Thoracic aorta (tissue), 2 donors: ENCODE measurements at places on chromosomes 16 and 17. TPM values are rescaled to one million over a fixed set of nuclear protein-coding genes. Genes with fewer than 3 reads are reported as not detected.

DNA sequence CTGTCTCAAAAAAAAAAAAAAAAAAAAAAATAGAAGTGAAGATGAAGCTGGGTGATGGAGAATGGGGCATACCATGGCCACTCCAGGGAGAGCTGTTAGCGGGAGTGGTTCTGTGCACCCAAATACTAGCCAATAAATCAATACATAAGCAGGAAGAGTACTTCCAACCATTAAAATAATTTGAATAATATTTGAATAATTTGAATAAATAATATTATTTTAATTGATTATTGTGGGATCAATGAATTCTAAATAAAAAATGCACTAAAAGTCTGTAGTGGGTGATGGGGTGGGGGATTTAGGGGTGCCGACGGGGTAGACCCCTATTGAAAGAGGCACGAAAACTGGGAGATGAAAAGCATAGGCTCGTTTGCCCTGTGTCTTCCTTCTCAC lies 41.4 kb upstream of the CMIP start:
- DNase-seq: no peak

DNA sequence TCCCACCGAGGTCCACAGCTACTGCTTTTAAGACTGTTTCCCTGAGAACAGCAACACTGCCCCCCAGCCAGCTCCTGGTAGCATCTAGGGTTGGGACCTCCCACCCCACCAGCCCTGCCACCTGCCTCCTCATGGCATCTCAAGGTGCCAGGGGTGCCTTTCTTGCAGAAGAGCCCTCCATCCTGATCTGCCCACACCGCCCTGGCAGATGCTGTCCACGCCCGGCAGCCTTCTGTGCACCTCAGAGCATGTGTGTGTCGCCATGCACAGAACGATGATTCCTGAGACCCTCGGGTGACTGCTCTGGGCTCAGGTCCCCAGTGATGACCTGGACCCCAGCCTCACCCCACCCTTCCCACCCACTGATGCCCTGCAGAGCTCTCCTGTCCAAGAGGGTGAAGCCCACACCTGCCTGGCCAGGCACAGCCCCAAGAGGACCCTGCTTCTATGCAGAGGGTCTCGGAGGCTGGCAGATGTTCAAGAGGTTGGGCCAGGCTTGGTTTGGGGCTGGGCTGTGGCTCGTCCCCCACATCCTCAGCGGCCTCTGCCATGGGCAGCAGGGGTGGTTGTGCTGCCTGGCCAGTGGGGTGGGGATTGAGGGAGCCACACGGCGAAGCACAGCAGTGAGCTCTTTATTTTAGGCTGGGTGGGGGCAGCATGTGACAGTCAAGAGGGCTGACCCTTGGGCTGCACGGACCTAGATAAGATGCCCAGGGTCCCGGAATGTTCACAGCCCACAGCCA lies 5.2 kb upstream of the SPATA2L start:
- DNase-seq: no peak

FMNL1 gene
- total RNA-seq: 31.4 TPM

DPEP1 gene
- total RNA-seq: not detected

SLC35G6 gene
- not detected for total RNA-seq

TBC1D3H gene
- not detected for total RNA-seq

BIRC5 gene
- total RNA-seq: 4.2 TPM

GRCh38 chr17:8359769-8360168 lies 16.7 kb downstream of the KRABD2 start:
- DNase-seq: no peak

- no peak for DNase-seq
Measured at GRCh38 chr17:65170839-65171238, 33.7 kb downstream of the RGS9 start.

ACSM2B gene
- not detected for total RNA-seq

MPV17L gene
- total RNA-seq: 8.2 TPM

DNA sequence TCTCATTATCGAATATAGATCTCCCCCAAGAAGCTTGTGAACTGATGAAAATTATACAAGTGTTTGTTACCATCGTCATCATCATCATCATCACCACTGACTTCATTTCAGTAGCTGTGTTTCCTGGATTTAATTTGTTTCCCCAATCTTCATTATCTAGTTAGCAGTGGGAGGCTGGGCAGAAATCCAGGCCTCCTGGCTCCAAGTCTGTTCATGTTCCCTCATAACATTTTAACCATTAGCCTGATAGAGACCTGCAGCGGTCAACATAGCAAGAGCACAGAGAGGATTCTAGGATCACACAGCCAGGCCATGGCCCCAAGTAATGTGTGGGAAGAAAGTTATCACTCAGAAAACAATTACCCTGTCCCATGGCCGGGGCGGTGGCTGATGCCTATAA lies 526.2 kb upstream of the CDH11 start:
- no peak for DNase-seq

DNA sequence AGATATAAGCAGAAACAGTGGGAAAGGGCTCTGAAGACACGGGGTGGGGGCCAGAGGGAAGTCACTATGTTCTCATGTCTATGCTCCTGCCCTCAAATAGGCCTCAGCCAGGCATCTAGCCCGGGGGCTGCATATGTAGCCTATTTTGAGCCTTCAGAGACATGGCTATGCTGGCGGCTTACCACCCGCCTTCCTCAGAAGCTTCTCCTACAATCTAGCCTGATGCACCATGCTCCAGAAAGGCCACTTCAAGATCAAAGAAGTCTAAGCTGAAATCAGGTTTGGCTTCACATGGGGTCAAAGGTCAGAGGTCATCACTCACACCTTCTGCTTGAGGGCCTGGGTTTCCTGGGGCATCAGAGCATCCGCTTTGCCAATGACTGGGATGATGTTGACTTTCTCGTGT lies 1.6 kb downstream of the SEPTIN1 start:
- DNase-seq: no peak

E2F4 gene
- 96.4 TPM for total RNA-seq

DNA sequence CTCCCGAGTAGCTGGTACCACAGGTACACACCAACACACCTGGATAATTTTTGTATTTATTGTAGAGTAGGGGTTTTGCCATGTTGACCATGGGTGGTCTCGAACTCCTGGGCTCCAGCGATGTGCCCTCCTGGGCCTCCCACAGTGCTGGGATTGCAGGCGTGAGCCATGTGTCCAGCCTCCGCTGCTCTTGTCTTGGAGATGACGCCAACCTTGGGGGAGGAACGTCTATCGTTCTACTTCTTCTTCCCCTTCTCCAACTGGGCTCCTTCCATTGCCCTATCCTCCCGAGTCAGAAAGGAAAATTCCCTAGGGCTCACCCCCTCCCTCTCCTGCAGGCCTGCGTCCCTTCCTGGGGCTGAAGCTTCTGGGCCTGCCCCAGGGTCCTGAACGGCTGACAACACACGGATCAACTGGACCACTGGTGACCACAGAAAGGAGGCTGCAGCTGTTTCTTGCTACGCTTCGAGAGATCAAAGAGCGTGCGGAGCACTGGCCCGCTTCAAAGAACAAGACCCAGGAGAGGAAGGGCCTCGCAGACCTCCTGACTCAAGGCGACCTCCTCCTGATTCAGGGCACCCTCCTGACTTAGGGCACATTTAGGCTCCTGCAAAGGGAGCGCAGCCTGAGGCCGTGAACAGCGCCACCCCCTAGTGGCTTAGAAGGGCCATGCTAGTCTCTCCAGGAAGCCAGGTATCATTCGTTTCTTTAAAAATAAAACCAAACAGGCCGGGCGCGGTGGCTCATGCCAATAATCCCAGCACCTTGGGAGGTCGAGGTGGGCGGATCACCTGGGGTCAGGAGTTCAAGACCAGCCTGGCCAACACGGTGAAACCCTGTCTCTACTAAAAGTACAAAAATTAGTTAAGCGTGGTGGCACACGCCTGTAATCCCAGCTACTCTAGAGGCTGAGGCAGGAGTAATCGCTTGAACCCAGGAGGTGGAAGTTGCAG lies 48.5 kb upstream of the HELZ start:
- DNase-seq: no peak

GRCh38 chr16:1781758-1782407 lies 488 bp downstream of the SPSB3 start:
- no peak for DNase-seq

MYOCD gene
- total RNA-seq: 102 TPM

- no peak for DNase-seq
Measured at GRCh38 chr16:50974438-50975036, 176.5 kb downstream of the SALL1 start.

- DNase-seq: no peak
Measured at GRCh38 chr16:57146735-57147134, 39.1 kb downstream of the PSME3IP1 start.

- no peak for DNase-seq
Measured at GRCh38 chr17:47741793-47742145, 8.7 kb downstream of the TBX21 start.

DNA sequence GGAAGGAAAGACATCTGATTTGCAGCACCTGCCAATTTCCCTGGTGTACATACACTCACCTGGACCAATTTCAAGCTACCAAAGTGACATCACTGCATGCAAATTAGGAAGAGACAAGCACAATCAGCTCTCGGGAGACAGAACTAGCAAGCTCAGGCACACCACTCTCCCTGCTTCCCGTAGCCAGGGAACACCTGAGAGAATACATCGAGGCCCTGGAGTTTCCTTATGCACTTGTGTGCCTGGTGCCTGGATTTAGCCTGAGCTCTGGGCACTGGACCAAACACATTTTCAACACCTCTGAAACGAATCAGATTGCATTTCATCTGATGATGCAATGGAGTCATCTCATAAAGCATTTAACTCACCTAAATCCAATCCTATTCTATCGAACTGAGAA lies 110.5 kb downstream of the HS3ST2 start:
- DNase-seq: no peak

- no peak for DNase-seq
Measured at GRCh38 chr16:26993963-26994362, 72.8 kb upstream of the C16orf82 start.

DNA sequence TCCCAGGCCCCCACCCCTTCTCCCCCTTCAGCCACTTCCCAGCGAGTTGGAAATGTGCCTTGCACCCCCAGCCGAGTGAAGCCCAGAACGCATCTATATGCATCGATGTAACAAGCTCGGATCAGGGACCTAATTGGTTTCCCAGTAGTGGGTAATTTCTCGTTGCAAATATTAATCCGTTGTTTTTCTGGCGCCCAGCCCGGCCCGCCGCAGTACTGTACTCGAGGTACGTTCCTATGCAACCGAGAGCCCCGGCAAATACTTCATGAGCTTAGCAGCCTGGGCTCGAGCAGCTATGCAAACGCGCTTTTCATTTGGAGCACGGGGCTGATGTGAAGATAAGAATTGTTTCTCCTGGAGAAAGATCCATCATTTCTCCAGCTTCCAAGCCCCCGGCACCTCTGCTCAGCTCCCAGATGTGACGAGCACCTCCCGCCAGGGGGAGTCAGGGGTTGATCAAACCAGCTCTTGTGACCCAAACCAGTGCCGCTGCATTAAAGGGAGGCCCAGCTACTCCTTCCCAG lies 229.8 kb downstream of the KATNIP start:
- no peak for DNase-seq

GRCh38 chr16:24087891-24088410 lies 168.2 kb upstream of the CACNG3 start:
- DNase-seq: no peak

- no peak for DNase-seq
Measured at GRCh38 chr16:77945126-77945525, 77.2 kb upstream of the CLEC3A start.

GRCh38 chr16:31875112-31875803 lies 1.7 kb downstream of the ZNF267 start:
- no peak for DNase-seq

DNA sequence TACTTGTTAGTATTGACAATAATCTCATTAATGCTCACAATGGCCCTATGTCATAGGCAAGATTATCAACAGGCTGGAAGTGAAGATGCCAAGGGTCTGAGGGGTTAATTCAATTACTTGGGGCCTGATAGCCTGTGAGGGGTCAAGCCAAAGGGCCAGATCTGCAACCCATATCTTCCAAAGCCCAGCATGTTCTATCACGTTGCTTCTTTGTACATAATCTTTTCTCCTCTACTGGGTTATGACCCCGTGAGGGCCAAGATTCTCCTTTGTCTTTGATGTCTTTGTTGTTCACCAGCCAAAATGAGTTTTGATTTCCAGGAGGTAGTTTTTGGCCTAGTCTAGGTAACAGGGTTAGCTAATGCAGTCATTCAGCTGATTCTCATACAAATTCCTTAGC lies 347.2 kb downstream of the UTP18 start:
- DNase-seq: no peak

ZNF750 gene
- not detected for total RNA-seq

KRT9 gene
- total RNA-seq: not detected

- no peak for DNase-seq
Measured at GRCh38 chr16:11056090-11056992, 112.0 kb downstream of the CLEC16A start.

KRTAP4-6 gene
- not detected for total RNA-seq

DLG4 gene
- total RNA-seq: 14.0 TPM

DNA sequence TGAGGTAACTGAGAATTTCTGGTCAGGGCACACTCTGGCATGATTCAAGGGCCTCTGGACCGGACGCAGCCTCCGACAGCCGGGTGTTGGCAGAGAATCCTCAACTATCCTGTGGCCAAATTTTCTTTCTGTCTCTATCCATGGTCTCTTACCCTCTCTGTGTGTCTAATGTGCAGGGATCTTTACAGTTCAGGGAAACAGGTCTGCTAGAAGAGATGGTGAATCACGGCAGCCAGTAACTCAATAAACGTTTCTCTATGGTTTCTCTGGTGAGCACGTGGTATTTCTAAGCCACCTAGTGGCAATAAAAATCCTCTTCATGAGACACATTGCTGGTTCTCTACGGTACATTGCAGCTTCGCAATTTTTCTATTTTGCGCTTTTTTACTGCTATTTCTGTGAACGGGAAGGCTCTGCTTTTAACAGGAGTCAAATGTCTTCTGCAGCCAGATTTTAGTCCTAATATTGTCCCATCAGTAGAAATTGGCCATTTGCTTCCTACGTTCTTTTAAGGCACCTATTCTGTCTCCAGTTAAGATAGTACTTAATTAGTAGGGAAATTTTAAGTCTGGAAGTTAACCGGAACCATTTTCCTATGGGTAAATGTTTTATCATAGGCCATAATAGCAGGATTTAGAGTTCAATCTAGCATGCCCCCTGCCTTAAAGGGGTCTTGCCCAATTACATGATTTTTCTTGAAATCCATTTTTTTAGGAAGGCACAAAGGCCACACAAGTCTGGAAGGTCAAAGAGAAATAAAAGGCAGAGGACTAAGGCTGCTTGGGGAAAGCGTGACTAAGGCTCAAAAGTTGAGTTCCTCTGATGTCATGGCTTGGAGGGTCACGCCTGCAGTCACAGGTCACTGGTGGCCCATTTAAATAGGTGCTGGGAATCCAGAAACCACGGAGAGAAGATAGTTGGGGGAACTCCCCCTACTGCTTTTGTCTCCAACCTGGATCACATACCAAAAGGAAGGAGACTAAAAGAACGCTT lies 31.5 kb downstream of the QPRT start:
- no peak for DNase-seq

GRCh38 chr16:84790301-84790700 lies 29.5 kb upstream of the CRISPLD2 start:
- no peak for DNase-seq

CES3 gene
- 0.63 TPM for total RNA-seq
